ENCODE measurements at places on chromosomes 6 and 20.

DNA sequence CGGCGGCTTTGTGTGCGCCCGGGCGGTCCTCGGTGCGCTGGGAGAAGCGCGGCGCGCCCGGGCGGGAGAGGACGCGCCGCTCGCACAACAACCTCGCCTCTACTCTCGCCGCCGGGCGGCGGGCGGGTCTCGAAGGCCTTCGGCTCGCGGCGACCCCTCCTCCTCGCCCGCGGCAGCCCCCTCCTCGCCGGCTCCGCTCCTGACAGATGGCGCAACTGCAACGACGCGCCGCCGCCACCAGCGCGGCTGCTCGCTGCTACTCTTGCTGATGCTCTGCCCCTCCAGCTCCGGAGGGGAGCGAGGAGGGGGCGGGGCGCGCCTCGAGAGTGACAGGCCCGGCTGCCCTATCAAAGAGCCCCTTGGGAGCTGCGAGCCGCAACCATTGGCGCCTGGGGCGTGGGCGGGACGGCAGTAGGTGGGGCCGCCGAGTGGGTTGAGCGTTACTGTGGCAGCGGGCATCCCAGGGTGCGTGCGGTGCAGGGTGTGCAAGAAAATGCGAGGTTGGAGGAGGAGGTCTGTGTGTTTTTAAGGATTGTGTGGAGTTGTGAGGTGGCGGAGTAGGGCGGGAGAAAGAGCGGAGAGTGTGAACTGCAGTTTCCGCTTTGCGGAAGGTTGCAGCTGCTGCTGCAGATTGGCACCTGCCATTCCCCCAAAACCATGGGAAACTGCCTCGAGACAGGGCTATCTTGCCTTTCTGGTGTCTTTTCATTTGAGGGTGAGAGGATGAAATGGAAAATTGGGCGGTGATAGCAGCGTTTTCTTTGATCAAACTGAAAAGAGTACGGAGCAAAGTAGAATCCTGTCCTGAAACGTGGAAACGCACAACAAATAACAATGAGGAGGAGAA lies at the start of gene FYN:
TSS of gene FYN (minus strand) at position 275 of the 847 bp plus-strand sequence. CDS start 153,401 bp downstream, outside the sequence.
- DNase-seq: no peak

DNA sequence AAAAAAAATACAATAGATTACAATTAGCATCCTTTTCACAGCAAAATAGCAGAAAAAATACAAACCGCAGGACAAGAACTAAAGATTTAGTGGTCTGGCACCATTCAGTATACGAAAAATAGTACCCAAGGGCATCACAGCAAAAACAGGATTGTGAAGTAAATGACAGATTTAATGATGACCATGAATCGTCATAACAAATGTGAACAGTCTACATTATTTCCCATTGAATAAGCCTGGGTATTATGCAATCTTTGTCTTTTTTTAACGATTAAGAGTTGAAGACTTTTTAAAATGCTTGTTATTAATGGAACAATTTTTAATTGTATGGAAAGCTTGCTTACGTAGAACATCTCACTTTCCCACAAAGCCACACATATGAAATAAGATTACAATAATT lies 432.8 kb downstream of the PKHD1 start:
- no peak for DNase-seq

DNA sequence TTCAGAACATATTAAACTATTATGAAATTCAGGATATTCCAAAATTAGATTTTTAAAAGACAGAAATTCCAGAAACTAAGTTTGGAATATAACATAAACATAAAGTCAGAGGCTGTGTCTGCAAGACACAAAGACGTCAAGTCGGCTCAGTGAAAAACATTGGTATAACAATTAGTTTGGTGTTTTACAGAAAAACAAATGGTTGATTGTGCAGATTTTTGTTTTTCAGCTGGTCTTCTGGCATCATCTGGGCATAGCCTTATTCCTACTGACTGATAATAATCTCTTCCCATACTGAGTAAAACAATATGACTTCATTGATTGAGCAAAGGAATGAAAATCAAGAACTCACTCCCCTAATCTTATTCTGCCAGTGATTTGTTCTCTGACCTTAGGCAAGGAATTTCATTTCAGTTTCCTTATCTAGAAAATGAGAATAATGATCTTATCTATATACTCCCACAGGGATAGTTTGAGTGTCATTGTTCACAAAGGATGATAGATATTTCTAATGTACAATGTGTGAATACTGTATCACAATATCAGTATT lies 84.3 kb downstream of the FRK start:
- no peak for DNase-seq

DNA sequence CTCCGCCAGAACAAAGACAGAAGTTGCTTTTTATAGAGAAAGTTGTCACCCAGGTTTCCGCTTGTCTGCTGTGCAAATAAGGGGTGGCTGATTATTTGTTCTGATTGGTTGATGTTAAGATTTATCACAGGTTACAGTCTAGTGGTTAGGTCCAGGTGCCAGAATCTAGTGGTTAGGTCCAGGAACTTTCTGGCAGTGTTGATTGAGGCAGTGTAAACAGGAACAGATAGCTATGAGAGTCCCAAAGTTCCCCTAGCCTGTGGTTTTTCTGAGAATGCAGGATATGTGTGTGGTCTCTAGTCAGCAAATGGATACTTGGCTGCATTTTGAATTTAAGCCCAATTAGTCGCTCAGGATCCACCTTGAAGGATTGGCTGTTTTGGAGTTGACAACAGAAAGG lies 148.0 kb downstream of the TMEM200A start:
- DNase-seq: no peak

GRCh38 chr6:100808638-100809275 lies 72.4 kb downstream of the ASCC3 start:
- no peak for DNase-seq

DNA sequence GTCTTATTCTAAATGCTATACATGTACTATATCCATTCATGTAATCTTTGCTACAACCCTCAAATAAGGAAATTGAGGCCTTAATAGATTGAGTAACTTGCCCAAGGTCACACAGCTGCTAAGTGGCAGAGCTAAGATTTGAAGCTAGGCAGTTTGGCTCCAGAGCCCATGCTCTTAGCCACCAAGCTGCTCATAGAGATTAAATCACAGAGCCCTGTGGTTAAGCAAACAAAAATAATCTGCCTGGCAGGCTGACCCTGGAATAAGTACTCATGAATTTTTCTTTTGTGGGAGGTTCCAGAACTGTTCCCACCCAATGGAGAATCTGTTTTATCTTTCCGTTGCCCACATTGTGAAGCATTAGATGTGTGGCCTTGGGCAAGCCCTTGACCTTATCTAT lies 7.4 kb downstream of the AAR2 start:
- no peak for DNase-seq

All from cortex of kidney (tissue), 1 donor.